Activated naive CD8-positive, alpha-beta T cell treated with anti-CD3 and anti-CD28 coated beads, Interleukin-2, amount 10 ng/mL, durations not matched to agents 7 days and 5 days (primary cell): ENCODE measurements at places on chromosomes 12 and 14. TPM values are rescaled to one million over a fixed set of nuclear protein-coding genes. Genes with fewer than 3 reads are reported as not detected.

TAS2R8 gene
- not detected for total RNA-seq

DNA sequence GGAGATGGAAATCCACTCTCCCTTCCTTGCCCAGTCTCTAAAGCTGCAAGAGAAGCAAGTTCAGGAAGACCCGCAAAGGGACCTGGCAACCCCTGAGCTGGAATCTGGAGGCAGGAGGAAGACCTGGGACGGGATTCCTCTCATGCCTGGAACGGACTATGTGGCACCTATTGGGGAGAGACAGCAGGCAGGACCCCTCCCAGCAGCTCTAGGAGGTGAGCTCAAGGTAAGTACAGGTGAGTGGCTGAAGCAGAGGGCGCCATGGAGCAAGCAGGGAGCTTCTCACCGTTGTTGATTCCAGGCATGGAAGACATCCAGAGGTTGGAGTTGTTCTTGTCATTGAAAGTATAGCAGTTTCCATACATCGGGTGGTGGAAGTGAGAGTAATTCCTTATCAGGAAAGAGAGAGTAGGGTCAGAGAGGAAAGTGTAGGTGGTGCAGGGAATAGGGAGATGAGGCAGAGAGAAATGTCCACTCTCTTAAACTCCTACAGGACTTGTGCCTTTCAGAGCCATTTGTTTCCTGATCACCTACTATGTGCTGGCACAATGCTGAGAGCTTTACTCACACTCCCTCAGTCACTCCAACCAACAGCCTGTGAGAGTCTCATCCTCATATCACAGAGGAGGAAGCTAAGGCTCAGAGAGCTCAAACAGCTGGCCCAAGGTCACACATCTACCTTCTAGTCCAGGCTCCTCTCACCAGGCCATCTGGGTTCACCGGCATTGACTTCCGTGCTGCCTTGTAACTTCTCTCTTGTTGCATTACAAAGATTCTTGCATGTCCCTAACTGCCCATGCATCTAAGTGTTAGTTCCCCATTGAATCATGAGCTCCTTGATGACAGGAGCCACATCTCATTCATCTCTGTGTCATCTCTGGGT is 13.9 kb upstream of the TNFRSF1A start:
- no peak overlapping the region for H3K4me3 ChIP-seq
- no peaks in the 10 kb centered on the region for H3K36me3 ChIP-seq
- peaks cover 3% of the 10 kb centered on the region for H3K27me3 ChIP-seq
- peaks cover 8% of the 10 kb centered on the region for H3K4me1 ChIP-seq
- H3K27ac ChIP-seq: peak overlapping the region; percentile 25

ATP2B1 gene
- total RNA-seq: 38.9 TPM

DNA sequence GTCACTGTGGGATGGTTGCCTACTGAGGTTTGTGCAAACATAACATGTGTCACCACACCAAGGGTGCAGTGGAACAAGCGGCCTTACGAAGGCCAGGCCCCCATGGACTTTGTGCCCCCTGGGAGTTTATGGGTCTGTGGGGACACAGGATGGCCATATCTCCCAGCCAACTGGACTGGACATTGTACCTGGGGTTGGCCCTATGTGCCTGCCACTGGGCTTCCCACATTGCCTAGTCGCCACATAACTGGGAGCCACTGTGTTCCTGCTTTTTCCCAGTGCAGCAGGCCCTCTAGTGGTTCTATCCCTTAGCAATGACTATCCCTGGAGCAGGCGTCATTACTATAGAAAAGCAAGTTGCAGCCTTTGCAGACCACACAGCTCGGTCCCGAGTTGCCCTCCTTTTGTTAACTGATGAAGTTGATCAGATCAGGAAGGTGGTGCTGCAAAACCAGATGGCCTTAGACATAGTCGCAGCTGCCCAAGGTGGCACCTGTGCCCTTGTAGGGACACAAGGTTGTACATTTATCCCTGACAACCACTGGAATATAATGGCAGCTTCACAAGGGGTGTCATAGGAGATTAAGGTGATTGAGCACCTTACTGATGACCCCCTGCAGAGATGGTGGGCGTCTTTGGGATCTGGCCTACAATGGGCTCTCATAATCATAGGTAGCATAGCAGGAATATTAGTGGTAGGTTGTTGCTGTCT is 15.2 kb upstream of the RNASE12 start:
- H3K4me3 ChIP-seq: no peak overlapping the region
- H3K27ac ChIP-seq: no peak overlapping the region
- peaks cover 1% of the 10 kb centered on the region for H3K4me1 ChIP-seq
- no peak for DNase-seq

DNA sequence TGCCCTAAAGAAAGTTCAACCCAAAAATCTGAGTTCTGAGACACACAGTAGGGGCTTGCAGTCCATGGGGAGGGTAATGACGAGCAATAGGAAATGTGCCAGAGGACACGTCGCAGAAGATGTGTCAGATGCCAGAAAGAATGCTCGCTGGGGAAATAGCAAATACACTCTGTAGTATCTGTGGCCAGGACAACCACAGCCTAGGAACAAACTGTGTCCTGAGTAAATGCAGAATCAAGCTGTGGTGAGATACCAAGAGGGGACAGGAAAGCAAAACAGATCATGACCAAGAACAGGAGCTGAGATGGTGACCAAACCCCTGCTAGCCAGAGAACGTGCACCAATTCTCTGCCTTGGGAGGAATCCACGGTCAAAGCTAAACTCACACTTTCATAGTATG is 9.1 kb downstream of the CRACR2A start:
- H3K36me3 ChIP-seq: peaks cover 44% of the 10 kb centered on the region
- peak overlapping the region; percentile 36 for H3K4me3 ChIP-seq
- H3K4me1 ChIP-seq: peaks cover 50% of the 10 kb centered on the region
- DNase-seq: no peak

GRCh38 chr14:63709589-63709988 is 18.3 kb downstream of the SGPP1 start:
- H3K27me3 ChIP-seq: no peaks in the 10 kb centered on the region
- H3K27ac ChIP-seq: no peak overlapping the region
- H3K4me1 ChIP-seq: peaks cover 19% of the 10 kb centered on the region
- no peak overlapping the region for H3K4me3 ChIP-seq
- DNase-seq: no peak

GRCh38 chr12:14326699-14327098 is 38.8 kb upstream of the ATF7IP start:
- no peak for DNase-seq
- H3K27me3 ChIP-seq: no peaks in the 10 kb centered on the region
- no peak overlapping the region for H3K27ac ChIP-seq
- no peaks in the 10 kb centered on the region for H3K36me3 ChIP-seq

DNA sequence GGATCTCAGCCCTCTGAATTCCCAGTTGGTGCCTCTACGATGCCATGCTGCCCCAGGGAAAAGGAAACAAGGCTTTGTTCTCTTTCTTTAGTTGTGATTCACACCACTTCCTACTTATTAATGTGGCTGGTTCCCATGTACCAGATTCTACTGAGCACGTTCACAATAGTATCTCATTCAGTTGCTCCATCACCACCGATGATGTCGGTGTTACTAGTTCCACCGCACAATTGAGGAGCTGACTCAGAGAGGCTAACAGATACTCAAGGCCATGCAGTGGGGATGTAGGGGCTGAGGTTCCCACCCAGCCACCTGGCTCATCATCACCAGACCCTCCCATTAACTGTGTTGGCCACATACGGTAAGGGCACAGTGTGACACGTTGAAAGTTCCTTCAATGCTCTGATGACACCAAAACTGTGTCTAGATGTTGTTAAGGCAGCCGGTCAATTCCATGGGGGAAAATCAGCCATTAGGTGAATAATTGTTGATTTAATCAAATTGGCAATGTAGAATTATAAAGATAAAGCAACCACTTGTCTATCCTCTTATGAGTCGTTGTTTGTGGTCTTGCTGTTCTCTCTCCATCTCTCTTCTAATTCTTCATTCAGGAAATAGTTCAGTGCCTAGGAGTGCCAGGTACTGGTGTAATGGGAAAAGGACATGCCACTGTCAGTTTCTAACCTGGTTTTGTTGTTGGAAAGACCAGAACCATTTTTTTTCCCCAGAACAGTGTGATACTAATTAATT is 244.2 kb upstream of the CRY1 start:
- H3K36me3 ChIP-seq: peaks cover 59% of the 10 kb centered on the region
- peak overlapping the region; percentile 29 for H3K4me3 ChIP-seq
- peaks cover 47% of the 10 kb centered on the region for H3K4me1 ChIP-seq
- H3K27ac ChIP-seq: peak overlapping the region; percentile 69
- H3K27me3 ChIP-seq: no peaks in the 10 kb centered on the region
- DNase-seq: no peak

GRCh38 chr12:54018468-54018984 is 9.7 kb upstream of the HOXC6 start:
- no peaks in the 10 kb centered on the region for H3K36me3 ChIP-seq
- peaks cover 12% of the 10 kb centered on the region for H3K4me1 ChIP-seq
- peaks cover 81% of the 10 kb centered on the region for H3K27me3 ChIP-seq
- no peak for DNase-seq

DNA sequence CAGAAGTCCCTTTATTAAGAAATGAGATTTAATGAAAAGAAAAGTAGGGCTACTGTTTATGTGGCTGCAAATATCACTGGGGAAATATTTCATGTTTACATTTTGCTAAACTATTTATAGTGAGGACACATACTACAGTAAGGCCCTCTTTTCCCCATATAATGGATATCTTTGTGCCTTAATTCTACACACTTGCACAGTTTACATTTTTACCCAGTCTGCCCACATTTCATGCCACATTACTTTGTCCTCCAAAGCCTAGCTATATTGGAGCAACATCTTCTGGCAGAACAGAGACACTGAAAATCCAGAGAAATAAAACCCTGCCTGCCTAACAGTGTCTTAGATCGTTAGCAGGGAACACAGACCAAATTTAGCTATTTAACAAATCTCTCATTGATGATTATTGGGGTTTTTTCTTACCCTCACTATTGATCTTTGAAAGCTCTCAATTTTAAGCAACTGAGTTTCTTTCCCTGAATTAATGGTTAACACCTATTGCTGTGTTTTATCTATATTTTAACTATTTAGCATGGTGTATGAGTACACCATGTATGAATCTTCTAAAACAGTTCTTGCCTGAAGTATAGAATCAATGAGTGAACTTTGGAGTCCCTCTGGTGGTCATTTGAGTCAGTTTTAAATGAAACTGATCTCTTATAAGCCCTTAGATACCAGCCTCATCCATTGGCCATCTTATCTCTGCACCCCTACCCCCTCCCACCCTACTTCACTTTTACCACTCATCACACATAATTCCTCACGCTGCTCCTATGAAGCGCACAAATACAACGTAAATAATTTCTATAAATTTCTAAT is 170.2 kb downstream of the BCAT1 start:
- no peaks in the 10 kb centered on the region for H3K4me1 ChIP-seq
- H3K4me3 ChIP-seq: no peak overlapping the region
- H3K27ac ChIP-seq: no peak overlapping the region
- no peaks in the 10 kb centered on the region for H3K36me3 ChIP-seq
- no peak for DNase-seq

DNA sequence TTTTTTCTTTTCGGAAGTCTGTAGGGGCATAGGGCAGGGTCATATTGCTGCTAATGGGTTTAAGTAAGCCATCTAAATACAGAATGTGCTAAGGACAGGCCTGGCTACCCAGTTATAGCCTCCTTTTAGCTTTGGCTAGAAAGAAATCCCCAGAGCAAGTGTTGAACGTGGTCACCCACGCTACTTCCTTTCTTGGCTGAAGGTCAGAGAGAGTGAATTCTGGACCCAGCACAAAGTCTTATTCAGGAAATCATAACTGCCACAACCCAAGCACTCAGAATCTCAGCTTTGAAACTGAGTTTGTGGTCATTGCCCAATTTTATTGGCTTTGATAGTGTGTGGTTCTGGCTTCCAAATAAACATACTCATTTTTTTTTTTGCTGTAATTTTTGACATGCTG is 542.1 kb upstream of the ATP2B1 start:
- peaks cover 20% of the 10 kb centered on the region for H3K27me3 ChIP-seq
- no peak for DNase-seq
- no peaks in the 10 kb centered on the region for H3K36me3 ChIP-seq
- no peak overlapping the region for H3K4me3 ChIP-seq
- peaks cover 8% of the 10 kb centered on the region for H3K4me1 ChIP-seq
- no peak overlapping the region for H3K27ac ChIP-seq

TAS2R31 gene
- total RNA-seq: 2.9 TPM

DNA sequence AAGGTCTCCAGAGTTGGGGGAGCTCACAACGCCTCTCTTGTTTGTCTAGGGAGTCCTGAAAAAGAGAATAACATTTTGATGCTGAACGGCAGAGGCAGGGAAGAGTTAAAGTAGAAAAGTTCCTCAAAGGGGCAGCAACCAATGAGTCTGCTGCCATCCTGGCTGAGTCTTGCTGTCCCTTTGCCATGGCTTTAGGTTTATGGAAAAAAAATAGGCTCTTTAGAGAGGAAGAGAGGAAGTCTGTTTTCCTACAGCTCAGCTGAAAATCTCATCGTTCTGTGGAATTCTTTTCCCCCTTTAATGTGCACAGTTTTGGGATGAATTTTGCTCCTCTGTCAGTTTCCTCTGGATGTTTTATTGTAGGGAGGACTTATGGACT is 314.8 kb upstream of the TBX3 start:
- no peak overlapping the region for H3K27ac ChIP-seq
- no peaks in the 10 kb centered on the region for H3K36me3 ChIP-seq
- H3K27me3 ChIP-seq: no peaks in the 10 kb centered on the region
- no peaks in the 10 kb centered on the region for H3K4me1 ChIP-seq
- DNase-seq: no peak

GRCh38 chr14:94707494-94707893 is 62.4 kb downstream of the GSC start:
- H3K27me3 ChIP-seq: peaks cover 3% of the 10 kb centered on the region
- DNase-seq: no peak
- H3K36me3 ChIP-seq: no peaks in the 10 kb centered on the region
- no peak overlapping the region for H3K4me3 ChIP-seq
- H3K4me1 ChIP-seq: no peaks in the 10 kb centered on the region
- no peak overlapping the region for H3K27ac ChIP-seq

FAM186B gene
- 0.20 TPM for total RNA-seq

SERPINA12 gene
- not detected for total RNA-seq

DNA sequence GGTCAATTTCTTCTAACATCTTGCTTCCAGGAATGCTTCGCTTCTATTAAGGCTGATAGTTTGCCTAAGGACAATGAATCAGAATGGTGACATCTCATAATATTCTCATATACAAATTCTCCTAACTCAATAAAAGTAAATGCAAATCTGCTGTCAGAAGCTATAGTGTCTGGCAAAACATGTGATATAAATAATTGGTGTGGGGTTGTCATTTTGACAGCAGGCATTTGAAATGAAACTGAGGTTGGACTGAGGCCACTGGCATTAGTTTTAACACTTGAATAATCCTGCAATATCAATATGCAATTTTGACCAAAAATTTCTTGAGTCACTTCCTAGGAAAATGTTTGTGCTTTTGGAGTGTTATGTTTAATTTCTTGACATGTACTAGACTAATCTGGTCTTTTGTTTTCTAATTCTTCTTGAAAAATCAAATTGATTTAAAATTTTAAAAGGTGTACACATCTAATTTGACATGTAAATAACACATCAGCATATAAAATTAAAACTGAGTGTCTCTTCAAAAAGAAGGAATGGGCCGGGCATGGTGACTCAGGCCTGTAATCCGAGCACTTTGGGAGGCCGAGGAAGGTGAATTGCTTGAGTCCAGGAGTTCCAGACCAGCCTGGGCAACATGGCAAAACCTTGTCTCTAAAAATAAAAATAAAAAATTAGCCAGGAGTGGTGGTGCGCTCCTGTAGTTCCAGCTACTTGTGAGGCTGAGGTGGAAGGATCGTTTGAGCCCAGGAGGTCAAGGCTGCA is 92.3 kb upstream of the BTG1 start:
- H3K27ac ChIP-seq: no peak overlapping the region
- no peaks in the 10 kb centered on the region for H3K27me3 ChIP-seq
- no peak for DNase-seq
- peaks cover 6% of the 10 kb centered on the region for H3K4me1 ChIP-seq
- H3K36me3 ChIP-seq: peaks cover 8% of the 10 kb centered on the region
- H3K4me3 ChIP-seq: no peak overlapping the region
